ENCODE measurements at places on chromosomes 13 and 19.

GRCh38 chr13:40145139-40145538 is 489.7 kb downstream of the COG6 start:
- DNase-seq: no peak

DNA sequence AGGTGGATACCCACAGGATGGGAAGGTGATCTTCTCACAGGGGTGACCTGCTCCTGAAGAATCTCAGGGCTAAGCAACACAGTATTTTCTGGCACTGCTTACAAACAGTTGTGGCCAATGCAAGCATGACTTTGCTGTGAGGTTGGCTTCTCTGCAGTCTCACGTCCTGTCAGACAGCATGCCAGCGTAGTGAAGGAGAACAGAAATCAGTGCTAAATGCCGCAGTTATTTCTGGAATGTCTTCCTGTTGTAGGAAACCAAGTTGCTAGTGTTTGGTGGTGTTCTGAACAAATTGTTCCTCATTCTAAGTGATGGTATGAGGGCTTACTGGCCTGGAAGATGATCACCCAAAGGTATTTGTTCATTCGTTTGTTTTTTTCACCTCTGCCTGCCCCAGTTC is 320.1 kb downstream of the MTUS2 start:
- no peak for DNase-seq

DNA sequence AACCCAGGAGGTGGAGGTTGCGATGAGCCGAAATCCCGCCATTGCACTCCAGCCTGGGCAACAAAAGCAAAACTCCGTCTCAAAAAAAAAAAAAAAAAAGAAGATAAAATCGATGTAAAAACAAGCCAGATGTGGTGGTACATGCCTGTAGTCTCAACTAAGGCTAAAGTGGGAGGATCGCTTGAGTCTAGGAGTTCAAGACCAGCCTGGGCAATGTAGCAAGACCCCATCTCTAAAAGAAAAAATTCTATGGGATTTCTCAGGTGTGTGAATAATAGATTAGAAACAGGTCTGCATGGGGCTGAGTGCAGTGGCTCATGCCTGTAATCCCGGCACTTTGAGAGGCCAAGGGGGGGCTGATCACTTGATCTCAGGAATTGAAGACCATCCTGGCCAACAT is 11.1 kb downstream of the PGPEP1 start:
- no peak for DNase-seq

- no peak for DNase-seq
Observed at GRCh38 chr19:30029721-30030510, 87.9 kb downstream of the URI1 start.

DNA sequence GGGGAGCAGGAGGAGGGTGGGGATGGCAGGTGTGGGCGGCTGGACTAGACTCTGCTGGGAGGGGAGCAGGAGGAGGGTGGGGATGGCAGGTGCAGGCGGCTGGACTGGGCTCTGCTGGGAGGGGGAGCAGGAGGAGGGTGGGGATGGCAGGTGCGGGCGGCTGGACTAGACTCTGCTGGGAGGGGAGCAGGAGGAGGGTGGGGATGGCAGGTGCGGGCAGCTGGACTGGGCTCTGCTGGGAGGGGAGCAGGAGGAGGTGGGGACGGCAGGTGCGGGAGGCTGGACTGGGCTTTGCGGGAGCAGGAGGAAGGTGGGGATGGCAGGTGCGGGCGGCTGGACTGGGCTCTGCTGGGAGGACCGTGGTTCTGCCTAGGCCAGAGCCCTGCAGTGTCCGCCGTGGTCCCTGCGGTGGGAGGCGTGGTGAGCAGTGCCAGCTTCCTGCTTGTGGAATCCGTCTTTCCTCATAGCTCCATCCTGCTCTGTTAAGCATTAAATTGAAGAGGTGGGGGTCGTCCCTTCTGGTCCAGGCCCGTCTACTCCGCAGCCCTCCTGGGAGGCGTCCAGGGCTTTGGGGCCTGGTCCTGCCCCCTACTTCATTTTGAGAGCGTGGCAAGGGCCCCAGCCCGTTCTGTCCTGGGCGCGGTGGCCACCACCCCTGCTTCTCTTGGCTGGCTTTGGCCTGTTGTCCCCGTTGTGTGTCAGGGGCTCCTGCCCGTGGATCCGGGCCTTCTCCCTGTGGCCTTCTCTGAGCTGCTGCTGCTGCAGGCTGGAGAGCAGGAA is 4.7 kb downstream of the SPPL2B start:
- no peak for DNase-seq

DNA sequence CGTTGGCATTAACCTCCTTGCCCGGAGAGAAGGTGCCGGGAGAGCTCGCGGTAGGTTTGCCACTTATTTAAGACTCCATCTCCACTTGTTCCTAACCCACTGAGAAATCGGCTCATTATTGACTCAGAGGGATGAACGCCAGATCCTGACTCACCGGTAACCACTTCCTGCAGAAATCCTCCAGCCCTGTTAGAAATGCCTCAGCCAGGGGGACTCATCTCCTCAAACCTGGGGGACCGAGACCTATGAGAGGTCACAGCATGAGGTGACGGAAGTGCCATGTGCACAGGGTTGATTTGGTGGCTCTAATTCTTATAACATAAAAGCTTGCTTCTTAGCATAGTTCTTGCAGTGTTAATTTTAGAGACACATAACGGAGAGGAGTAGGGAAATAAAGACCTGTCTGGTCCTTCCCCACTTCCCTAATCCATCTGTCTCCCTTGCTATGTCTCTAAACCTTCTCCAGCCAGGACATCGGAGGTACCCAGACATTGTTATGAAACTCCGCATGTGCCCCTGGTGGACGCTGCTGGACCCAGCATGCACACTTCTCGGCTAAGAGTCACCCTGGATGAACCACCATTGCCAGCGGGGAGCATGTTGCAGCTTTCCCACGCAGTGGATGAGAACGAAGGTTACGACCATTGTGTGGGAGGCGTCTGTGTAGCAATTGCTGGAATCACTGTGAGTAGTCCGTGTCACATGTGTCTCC is 158.9 kb downstream of the EFNB2 start:
- DNase-seq: no peak

Measured in CD8-positive, alpha-beta T cell (primary cell).